ENCODE measurements at places on chromosomes 7 and 10. TPM values are rescaled to one million over a fixed set of nuclear protein-coding genes. Genes with fewer than 3 reads are reported as not detected.

GRCh38 chr10:63738410-63738809 is 217.2 kb downstream of the REEP3 start:
- peak; percentile 18 for DNase-seq

The LOXL4 gene
- 8.1 TPM for total RNA-seq

DNA sequence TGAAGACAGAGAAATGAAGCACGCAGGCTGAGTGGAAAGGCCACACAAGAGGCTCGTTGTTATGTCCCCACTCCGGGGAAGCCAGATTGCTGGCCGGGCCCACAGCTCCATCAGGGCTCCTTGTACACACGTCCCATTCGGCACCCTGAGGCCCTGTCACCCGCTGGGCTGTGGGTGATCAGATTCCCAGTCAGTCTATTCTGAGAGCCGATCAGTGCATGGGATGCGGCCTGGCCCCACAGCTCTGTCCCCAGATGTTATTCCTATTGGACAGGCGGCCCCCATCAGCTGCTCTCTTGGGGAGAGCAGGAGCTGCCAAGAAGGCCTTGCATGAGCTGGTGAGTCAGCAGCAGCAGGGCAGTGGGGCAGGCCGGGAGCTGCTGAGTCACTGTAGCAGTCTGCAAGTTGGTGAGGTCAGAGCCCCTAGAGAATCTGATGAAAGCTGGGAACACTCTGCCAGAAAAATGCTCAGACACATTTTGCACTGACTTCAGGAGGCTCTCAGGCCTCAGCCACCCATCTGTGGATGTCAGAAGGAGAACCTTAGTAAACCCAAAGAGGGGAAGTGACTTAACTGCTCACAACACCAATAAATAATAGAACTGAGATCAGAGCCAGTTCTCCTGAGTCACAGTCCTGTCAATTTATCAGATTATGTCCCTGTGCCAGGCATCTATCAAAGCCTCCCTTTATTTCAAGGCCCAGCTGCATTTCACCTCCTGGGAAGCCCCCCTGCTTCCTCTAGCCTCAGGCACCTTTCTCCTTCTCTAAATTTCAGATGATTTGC is 9.4 kb upstream of the PSAP start:
- DNase-seq, result peak; percentile 95

- no peak for DNase-seq
Observed at GRCh38 chr7:73340514-73340913, 12.6 kb downstream of the FKBP6 start.

The SLC16A12 gene
- 0.18 TPM for total RNA-seq

- DNase-seq, result no peak
Observed at GRCh38 chr10:80579181-80579763, 41.6 kb downstream of the SH2D4B start.

DNA sequence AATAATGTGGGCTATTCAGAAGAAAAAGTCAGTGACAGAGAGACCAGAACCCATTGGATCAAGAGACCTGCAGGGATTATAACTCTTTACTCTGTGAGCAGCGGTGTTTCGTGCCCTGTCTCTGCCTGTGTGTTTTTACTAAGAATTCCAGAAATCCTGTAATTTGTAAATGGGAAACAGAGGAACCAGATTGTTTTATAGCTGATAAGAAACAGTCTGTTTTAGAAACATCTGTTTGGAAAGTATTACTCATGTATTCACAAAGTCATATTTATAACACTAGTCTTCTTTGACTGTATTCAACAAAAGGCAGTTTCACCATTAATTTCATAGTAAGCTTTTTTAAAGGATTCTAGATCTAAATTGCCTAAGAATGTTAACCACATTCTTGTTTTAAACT is 30.0 kb upstream of the VDAC2 start:
- no peak for DNase-seq

- peak; percentile 13 for DNase-seq
Observed at GRCh38 chr10:114492351-114493037, 88.2 kb upstream of the AFAP1L2 start.

GRCh38 chr10:126979311-126979710 is 74.1 kb downstream of the DOCK1 start:
- no peak for DNase-seq

DNA sequence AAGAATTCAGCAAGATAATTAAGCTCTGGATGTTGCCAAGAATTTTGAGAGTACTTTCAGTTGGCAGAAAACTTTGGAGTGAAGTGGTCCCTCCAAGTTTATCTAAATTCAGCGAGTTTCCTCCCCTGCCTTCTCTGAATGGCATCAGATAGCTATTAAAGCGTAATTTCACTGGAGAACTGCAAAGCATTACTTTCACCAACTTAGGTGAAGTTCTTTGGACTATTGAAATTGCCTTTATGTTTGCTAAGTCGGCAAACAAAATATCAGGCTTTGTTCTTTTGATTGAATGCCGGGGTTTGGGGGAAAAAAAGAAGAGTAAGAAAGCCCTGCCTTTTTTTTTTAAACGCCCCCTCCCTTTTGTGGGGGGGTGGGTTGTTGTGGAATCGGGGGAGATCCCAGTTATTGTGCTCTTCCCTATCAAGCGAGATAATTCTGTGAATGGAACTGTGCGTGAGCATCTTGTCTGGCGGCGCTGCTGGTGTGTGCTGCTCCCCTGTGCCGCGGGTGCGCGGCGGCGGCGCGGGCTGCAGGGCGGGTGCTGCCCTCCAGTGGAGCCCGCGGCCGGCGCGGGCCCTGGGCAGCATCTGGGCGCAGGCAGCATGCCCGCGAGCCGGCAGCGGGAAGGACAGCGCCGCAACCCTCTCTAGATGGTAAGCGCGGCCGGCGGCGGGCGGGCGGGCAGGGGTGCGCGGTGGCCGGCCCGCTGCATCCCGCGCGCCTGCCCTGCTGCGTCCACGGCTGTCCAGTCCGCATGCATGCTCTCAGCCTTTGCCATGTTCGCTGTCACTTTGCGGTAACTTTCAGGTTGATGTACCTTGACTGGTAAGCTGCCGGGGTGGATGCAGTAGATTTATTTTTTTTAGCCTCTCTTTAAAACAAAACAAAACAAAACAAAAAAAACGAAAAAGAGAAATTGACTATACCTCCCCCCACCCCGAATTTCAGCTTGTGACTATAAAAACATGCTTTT is 176.5 kb downstream of the TCF7L2 start:
- DNase-seq, result no peak

The MBLAC1 gene
- total RNA-seq, result 1.6 TPM

GRCh38 chr7:135147341-135147898 is 452 bp upstream of the TMEM140 start:
- no peak for DNase-seq

- no peak for DNase-seq
Observed at GRCh38 chr10:17848646-17849045, 39.5 kb downstream of the MRC1 start.

The OR13A1 gene
- total RNA-seq, result not detected

The PRPF18 gene
- total RNA-seq, result 31.0 TPM

The TNS3 gene
- total RNA-seq, result 65.1 TPM

DNA sequence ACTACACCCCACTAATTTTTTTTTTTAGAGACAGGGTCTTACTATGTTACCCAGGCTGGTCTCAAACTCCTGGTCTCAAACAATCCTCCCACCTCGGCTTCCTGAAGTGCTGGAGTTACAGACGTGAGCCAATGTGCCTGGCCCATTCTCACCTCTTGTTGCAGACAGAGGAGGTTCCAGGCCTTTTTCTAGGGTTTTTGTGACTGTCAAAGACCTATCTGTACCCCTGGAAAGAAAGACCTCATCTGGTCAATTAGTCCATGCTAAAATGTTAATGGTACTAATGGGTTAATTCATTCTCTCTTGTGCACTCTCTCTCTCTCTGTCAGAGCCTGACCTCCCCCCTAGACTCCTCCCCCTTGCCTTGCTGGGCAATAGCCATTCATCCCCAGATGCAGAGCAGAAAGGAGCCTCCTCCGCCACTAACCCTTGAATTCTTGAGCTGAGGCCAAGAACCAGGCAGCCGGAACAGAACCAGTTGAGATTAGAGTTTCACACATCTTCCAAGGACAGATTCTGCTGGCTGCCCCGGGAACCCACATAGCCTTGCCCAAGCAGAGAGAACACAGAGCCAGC is 209.7 kb downstream of the SKIDA1 start:
- DNase-seq, result peak; percentile 19

The OPN4 gene
- not detected for total RNA-seq

DNA sequence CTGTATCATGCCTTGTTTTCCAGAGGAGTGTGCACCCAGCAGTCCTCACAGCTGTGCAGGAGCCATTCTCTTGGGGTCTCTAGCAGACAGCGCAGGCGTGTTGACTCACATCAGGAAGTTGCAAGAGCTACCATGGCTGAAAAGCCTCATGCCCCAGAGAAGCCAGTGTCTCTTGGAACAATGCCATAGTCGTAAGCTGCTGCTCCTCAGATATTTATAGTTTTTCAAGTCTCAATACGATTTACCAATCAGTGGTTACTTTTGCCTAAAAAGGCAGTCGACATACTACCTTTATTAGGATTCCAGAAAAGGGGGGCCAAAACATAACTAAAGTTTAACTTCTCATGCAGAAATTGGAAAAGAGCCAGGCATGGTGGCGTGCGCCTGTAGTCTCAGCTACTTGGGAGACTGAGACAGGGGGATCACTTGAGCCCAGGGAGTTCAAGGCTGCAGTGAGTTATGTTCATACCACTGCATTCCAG is 407.7 kb downstream of the PARD3 start:
- DNase-seq, result peak; percentile 17

The TMEM225B gene
- total RNA-seq, result 0.32 TPM

DNA sequence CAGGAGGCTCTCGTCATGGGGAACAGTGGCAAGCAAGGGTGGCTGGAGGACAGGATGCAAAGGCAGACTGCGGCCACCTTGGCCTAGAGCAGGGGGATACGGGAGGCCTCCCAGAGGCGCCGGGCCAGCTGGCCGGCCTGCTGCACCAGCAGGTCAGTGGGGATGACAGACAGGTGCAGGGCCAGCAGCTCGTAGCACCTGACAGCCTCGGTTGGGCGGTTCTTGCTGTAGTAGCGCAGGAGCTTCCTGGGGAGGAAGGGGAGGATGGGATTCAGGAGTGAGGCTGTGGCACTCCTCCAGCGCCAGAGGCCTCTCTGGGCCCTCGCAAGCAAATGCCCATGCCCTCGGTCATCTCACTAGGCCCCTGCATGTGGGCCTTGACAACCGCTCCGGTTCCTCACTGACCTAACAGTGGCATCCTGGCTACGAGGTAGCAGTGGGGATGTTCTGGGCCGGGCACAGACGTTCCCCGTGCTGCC is 2.5 kb upstream of the PYROXD2 start:
- DNase-seq, result no peak

GRCh38 chr7:6252748-6253147 is 19.7 kb downstream of the CYTH3 start:
- DNase-seq, result peak; percentile 44

The ZP3 gene
- total RNA-seq, result 0.99 TPM

Data from SJCRH30 (cell line).